ENCODE measurements at places on chromosomes 4 and X.

- no peak for DNase-seq
Observed at GRCh38 chr4:93066749-93067148, 761.8 kb upstream of the ATOH1 start.

GRCh38 chr4:182808673-182809416 lies 108.3 kb downstream of the DCTD start:
- DNase-seq, result no peak

- DNase-seq, result no peak
Observed at GRCh38 chrX:9847071-9847470, 60.8 kb downstream of the SHROOM2 start.

DNA sequence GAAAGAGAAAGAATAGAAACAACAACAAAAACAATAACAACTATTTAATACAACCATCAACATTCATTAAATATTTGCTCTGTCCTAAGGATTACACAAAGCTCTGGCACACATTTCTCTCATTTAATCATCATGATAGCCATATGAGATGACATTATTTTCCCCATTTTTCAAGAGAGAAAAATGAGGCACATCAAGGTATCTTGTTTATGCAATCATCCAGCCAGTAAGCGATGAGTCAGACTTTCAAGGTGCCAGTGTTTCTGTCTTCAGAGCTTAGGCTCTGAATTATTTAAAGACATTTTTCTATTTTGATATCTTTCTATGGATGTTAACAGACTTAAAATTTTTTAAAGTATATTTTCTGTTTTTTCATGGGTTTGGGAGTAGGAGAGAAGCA lies 541.8 kb upstream of the SMIM31 start:
- DNase-seq, result no peak

DNA sequence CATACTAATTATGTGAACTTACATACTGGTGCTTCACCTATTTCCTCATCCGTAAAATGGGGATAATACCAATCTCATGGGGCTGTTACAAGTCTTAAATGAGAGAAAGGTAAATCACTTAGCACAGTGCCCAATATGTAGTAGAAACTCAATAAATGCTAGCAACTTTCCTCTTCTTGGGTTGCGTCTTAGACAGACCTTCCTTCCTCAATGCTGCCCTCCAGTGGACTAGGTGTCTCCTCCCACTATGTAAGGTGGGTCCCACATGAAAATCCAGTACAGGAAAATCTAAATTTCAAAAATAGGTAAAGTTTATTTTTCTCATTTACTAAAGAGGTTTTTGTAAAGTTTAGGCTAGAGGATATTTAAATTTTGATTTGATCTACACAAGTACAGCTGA lies 20.6 kb downstream of the ZDHHC9 start:
- DNase-seq, result no peak

DNA sequence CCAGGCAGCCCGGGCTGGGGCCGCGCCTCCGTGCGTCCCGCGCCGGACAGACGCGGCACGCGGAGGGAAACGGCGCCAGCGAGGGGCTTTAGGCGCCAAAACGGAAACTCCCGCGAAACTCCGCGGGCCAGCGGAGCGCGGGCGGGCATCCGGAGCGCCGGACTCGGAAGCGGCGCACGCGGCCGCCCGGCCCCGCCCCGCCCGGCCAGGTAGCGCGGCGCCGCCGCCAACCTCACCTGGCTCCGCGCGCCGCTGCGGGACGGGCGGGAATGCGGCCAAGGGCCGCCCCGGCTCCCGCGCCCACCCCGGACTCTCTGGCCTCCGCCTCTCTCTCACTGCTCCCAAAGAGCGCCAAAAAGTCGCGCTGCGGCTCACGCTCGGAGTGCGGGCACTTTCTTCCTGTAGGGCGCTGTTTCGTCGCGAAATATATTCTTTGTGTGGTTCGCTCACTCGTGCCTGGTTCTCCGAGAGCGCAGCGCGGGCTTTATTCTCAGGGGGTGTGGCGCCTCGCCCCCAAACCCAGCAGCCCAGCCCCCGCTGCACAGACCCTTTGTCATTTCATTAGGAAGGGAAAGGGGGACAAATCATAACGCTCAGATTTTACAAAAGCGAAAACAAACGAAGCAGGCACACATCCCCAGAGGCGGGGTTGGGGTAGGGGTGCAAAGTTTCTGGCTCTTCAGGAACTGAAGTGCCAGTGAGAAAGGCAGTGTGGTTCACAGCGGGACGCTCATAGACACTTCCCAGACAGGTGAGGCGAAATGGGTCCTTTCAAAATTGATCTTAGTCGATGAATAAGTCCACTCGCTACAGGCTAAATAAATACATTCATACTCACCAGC lies 961 bp upstream of the MBNL3 start:
- DNase-seq, result peak; percentile 15

All from lower leg skin (tissue), 4 donors.